ENCODE measurements at places on chromosomes 11 and 22.

DNA sequence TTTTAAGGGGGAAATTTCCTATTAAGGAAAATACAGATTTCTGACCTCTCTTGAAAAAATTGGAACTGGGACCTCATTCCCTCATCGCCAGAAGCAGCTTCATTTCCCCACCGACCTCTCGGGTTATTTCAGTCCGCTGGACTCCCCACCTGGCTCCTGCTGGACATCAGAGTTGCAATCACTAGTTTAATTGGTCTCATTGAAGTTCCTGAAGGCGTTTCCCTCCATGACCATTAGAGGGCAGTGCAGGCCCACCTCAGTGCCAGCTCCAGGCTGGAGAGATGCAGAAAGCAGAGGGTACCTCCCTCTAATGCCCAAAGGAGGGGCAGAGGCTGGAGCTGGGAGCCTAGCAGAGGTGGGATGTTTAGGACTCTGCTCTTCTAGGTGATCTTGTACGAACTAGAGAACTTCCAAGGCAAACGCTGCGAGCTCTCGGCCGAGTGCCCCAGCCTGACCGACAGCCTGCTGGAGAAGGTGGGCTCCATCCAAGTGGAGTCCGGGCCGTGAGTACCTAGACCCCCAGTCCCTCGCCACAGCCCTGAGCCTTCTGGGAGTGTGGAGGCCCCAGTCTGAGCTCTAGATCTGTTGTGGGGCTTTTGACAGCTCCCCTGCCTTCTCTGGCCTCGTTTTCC, 2.7 kb downstream of the CRYBB3 start:
- DNase-seq: peak; percentile 44

DNA sequence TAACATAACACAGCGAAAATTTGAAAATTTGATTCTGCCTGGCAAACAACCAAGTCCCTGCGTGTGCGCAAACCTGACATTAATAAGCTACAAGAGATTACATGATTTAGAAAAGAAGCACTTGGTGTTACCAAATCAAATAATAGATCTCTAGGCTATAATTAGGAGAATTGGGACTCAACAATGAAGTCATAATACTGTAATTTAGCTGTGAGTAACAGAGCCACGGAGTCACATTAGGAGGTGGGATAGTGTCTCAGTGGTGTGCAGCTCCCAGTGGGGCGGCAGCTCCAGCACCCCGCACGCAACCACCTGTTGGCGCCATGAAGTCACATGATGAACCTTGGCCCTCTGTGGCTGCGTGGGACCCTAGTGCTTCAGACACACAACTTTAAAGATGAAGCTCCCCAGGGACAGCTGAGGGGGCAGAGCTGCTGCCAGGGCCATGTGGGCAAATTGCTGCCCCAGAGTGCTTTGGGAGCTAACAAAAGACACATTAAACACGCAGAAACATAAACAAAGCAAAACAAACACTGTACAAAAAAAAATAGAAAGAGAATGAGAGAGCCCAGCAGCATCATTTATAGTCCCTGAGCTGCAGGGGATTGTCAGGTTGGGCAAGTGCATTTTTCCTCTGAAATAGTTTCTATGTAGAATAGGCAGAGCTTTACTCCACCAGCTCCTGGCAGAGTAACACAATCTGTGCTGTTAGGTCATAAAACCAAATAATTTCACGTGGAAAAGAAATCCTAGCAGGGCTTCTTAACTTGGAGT, 605.6 kb downstream of the SOX6 start:
- DNase-seq: no peak

- DNase-seq: no peak
Observed at GRCh38 chr22:29798318-29798717, 31.1 kb downstream of the UQCR10 start.

DNA sequence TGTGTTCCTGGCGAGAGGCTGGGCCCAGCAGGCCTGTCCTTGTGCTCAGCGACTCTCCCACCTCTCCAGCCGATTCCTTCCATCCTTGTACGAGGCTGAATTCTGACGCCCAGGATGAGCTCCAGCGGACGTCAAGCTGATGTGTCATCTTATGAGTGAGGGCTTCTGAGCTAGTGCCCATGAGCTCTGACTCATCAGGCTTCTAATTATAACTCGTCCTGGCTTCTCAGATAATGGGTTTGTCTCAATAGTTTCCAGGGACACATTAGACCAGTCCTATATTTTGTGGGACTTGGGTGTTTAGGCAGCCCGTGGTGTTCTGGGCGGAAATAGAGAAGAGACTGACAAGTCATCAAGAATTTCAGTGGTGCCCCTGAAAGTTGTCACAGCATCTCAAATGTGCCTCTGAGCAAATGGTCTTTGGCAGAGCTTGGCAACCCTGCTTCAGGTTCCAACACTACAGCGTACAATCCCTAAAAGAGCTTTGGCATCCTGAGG, 108.2 kb upstream of the CD44 start:
- peak; percentile 51 for DNase-seq

GRCh38 chr11:10663990-10664389, 29.6 kb downstream of the IRAG1 start:
- peak; percentile 64 for DNase-seq

DNA sequence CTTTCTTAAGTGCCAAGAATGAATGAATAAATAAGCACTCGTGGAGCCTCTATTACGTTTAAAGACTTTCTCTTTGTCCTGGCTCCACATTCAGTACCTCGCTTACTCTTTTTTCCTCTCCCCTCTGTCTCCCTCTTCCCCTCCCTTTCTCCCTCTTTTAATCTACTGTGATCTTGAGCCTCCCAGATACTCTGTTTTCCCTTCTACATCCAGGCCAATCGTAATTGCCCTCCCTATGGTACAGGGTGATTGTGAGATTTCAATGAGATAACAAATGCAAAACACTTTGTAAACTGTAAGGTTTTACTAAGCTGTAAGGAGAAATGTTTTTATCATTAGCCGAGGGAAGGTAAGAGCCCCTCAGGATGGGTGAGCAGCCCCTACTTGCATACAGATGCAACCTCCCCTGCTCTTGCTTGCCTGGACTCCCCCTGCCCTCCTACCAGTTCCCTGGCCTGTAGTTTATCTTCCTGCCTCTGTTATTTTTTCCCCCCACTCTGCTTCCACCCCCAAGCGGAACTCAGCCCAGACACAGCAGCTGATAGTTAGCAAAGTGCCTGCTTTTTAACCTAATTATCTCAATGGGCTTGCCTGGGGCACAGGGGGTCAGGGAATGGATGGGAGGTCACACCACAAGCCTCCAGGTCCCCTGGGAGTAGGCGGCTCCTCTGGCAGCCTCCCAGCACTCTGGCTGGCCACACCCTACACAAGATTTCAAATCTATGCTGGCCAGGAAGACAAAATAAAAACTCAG, 76.9 kb upstream of the CADM1 start:
- DNase-seq: peak; percentile 64

- DNase-seq: no peak
Observed at GRCh38 chr22:36232715-36233401, 6.5 kb downstream of the APOL2 start.

- no peak for DNase-seq
Observed at GRCh38 chr11:118851970-118852369, 31.7 kb upstream of the CXCR5 start.

- no peak for DNase-seq
Observed at GRCh38 chr11:25939691-25940090, 392.2 kb upstream of the ANO3 start.

DNA sequence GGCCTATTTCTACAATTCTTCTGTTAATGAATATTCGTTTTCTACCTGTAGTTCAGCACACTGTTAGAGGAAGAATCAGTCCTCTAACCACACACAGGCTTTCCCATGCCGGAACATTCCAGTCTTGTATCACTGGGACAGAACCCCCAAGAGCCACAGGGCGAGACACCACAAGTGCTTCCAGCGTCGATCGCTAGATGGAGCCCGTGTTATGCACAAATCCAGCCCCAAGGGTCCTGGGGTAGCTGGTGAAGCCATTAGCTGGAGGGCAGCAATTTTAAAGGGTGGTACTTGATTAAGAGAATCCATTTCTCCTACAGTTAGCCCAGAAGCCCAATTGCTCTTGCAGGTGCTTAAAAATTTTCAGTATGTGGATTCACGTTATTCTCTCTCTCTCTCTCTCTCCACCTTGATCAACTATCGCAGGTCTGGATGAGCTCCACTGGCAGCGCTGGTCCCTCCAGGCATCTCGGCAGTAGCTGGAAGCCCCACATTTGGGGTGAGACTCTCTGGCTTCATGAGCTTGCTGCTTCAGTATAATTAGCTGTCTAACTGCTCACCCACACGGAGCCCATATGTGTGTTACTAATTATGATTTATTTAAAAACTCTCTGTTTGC, 148.2 kb upstream of the SNX19 start:
- peak; percentile 56 for DNase-seq

DNA sequence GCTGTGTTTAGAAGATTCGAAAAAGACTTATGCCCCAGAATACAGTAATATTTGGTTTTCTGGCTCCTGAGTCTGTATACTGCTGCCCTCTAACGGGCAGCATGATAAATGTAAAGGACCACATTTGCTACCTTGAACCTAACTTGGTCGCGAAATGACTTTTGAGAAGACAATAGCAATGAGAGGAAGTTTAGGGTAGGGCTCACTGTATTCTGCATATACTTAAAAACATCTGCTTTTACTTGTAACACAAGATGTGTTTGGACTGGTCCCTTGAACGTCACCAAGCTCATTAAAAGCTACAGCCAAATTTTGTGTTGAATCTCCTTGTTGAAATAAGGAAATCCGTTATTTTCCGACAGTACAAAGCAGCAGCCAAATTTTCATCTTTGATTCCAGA, 309.1 kb downstream of the SWAP70 start:
- DNase-seq: no peak

GRCh38 chr11:3000032-3000961, 8.2 kb upstream of the NAP1L4 start:
- peak; percentile 92 for DNase-seq

GRCh38 chr22:44926124-44926475, 83.7 kb downstream of the PHF21B start:
- peak; percentile 25 for DNase-seq

GRCh38 chr22:35590634-35591295, 26.4 kb downstream of the MB start:
- DNase-seq: peak; percentile 58

DNA sequence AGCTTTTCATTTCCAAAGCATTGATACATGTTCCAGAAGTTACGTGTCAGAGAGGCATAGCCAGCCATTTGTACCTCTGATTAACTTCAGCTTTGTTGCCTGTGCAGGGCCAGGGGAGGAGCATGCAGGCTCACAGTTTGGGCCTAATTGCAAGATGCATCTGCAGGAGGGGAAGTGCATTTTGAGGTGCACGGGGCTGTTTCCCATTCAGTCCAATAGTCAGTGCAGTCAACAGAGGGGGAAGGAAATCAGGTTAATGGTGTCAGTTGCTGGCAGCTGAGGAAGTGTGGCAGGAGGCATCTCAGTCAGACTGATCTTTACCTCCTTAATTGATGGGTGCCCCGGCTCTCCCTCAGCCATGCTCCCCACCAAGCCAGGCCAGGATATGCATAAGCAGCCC, 39.3 kb downstream of the ABCC8 start:
- DNase-seq: no peak

DNA sequence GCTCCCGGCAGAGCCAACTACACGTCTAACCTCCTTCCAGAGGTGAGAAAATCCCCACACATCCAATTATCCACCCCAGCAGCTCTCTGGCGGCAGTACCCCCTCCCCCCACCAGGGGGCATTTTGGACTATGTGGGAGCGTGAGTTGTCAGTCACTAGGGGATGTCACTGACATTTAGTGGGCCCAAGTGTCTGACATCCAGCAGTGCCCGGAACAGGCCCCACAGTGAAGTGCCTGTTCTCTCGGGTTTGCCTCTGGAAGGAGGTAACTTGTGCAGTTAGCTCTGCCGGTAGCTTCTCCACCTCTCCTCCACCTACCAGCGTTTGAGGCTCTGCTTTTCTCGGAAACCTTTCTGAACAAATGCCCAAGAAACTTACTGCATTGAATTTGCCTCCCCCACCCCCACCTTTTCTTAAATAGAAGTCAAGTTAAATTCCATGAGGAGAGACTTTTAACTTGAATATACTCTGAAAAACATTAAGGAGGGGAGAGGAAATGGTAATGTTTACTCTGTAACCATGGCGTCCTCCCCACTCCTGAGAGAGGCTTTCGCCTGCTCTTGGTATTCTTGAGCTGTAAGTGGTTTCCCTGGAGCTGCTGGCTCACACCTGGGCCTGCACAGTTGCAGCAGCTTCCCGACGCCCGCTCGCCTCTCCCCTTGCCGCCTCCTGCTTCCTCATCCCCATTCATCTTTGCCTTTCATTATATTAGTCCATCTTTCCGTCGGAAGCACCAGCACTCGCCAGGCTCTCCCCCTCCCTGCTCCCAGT, 112.8 kb downstream of the WNT7B start:
- peak; percentile 88 for DNase-seq

- DNase-seq: no peak
Observed at GRCh38 chr11:117915672-117916235, 13.4 kb downstream of the TMPRSS13 start.

DNA sequence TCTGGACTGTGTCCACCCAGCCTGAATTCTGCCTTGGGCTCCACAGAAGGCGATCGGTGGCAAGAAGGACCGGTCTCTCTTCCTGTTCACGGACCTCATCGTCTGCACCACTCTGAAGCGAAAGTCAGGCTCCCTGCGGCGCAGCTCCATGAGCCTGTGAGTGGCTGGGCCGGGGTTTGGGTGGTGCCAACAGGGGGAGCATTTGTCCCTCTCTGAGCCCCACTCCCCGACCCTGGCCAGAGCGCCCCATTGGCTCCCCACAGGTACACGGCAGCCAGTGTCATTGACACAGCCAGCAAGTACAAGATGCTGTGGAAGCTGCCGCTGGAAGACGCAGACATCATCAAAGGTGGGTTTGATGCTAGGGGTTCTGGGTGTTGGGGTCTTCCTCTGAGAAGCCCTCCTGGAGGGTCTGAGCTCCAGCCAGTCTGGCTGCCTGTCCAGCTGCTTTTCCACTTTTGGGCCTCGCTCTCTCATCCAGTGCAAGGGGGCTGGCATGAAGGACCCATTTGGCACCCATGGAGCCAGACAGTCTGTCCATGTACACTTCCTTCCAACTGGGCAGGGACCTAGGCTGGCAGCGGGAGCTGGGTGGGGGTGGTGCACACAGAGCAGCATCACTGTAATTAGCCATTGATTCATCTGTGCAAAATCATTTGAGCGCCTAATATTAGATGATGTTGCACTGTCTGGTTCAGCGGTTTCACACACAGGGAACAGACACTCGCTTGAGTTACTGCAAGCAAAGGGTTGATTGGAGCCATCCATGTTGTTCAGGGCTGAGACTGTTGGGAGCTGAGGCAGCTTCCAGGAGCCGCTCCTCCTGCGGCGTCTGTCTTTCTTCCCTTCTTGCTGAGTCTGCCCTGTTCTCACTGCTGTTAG, 19.0 kb upstream of the RELT start:
- DNase-seq: no peak

- DNase-seq: no peak
Observed at GRCh38 chr11:35177370-35177769, 38.4 kb downstream of the CD44 start.

- DNase-seq: no peak
Observed at GRCh38 chr22:45254789-45255278, 14.1 kb upstream of the KIAA0930 start.

- DNase-seq: no peak
Observed at GRCh38 chr11:126387857-126388256, 32.4 kb downstream of the ST3GAL4 start.

- no peak for DNase-seq
Observed at GRCh38 chr11:13685461-13686108, 17.1 kb downstream of the FAR1 start.
